Suppressor macrophage treated with lipopolysaccharide for 4 hours (primary cell): ENCODE measurements at places on chromosomes 11 and 22.

DNA sequence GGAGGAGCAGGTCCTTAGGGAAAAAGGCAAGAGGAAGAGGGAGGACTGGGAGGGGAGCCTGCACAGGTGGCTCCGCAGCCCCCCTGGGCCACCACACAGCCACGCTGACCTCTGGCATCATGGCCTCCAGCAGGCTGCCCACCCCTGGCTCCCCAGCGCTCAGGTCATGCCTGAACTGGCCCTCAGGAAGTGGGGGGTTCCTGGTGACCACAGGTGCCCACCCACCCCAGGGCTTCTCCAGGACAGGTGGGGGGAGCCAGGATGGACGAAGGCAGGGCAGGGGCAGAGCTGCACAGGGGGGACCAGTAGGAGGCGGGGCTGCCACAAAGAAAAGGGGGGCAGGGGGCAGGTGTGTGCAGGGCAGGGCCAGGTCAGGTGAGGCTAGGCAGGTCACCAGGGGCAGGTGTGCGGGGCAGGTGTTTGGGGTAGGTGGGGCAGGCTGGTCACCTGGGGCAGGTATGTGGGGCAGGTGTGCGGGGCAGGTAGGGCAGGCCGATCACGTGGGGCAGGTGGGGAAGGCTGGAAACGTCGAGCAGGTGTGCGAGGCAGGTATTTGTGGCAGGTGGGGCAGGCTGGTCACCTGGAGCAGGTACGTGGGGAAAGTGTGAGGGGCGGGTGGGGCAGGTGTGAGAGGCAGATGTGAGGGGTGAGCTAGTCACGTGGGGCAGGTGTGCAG is 997 bp downstream of the DEAF1 start:
- no peak for DNase-seq

GRCh38 chr22:36673821-36674220 is 29.7 kb downstream of the CACNG2 start:
- DNase-seq = no peak

GRCh38 chr11:66386171-66387069 is 14.9 kb upstream of the SLC29A2 start:
- DNase-seq = peak; percentile 90

DNA sequence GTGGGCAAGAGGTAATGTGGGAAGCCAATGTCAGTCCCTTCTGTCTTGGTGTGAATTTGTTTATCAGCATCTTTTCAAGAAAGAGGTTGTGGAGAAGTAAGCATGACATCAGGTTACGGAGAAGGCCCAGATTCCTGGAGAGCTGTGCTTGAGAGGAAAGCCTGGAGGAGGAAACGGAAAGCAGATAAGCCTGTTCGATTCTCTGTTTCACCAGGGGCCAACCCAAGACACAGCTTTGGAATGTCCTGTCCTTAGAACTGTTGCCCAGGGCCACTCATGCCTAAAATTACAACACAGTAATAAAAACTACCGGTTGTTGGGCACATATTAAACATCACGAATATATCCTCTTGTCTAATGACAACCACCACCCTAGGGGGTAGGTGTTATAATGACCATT is 148.5 kb downstream of the NAV2 start:
- DNase-seq = no peak

DNA sequence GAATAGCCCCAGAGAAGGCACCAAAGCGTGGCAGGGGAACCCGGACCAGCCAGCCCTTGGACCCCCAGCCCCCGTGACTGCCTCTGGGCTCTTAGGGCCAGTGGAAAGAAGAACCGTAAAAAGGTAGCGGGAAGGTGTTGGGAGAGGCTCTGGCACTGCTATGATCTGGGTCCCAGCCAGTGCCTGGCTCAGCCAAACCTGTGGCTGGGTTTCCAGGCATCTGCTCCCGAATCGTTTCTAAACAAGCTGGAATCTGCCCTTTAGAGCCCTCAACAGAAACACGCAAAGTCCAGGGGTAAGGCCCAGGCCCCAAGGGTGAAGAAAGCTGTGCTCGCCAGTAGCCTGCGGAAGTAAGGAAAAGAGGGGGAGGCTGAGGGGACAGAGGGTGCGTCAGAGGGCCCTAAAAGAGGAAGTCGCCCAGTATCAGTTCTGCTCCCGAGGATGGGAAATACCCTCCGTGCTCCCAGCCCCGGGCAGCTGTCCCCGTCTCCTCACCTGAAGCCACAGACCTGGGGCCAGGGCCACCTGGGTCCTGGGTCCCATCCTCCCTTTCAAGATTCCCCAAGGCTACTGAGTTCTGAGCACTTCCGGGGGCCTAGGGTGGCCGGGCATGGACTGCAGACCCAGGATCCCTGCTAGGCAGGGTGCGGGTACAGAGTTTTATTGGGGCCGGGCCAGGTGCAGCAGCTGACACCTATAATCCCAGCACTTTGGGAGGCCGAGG is 24.7 kb downstream of the IL10RA start:
- peak; percentile 97 for DNase-seq

- DNase-seq = no peak
These were observed 123.5 kb downstream of the MPPED1 start for GRCh38 chr22:43535336-43535735.

DNA sequence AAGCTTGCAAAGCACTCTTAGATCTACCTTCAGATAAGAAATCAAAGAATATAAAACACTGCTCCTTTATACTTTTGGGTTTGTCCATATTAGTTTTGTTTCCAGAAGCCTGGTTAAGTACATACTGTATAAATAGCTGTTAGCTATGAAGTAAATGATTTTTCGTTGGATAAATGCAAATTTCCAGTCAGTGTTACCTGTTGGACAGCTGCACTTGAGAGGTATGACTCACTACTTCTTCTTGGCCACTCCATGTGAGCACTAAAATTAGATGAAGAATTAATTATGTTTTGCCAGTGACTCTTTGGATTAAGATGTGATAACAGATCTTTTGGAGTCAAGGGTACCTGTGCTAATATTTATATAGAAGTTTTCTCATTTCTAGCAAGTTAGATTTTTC is 9.5 kb upstream of the TSG101 start:
- DNase-seq = no peak

GRCh38 chr22:31610611-31611010 is 51.4 kb downstream of the PISD start:
- no peak for DNase-seq

DNA sequence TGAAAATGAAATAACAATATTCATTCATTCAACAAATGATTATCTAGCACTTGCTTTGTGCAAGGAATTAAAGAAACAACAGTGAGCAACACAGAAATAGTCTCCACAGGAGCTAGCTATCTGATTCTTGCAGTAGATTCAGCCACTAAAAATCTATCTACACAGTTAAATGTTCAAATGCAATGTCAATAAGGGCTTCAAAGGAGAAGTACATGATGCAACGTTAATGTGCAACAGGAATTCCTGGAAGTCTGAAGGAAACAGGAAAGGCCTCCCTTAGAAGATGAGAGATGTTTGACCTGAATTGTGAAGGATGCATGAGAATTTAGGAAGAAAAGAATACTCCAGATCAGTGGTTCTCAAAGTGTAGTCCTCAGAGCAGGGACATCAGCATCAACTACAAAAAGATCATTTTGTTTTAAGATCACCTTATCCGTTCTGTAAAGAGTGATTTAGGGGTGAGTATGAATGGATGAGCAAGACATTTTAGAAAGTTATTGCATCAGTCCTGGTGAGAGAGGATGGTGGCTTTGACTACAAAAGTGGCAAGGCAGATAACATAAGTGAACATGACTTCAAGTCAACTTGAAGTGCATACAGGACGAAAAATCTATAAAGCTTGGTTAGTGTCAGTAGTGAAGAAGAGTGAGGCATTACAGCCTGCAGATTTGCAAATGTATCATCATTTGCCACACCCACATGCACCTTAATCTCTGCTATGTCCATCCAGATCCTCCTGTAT is 96.0 kb downstream of the ETS1 start:
- DNase-seq = no peak

- no peak for DNase-seq
These were observed 539.1 kb downstream of the FAM181B start for GRCh38 chr11:82194521-82194920.

DNA sequence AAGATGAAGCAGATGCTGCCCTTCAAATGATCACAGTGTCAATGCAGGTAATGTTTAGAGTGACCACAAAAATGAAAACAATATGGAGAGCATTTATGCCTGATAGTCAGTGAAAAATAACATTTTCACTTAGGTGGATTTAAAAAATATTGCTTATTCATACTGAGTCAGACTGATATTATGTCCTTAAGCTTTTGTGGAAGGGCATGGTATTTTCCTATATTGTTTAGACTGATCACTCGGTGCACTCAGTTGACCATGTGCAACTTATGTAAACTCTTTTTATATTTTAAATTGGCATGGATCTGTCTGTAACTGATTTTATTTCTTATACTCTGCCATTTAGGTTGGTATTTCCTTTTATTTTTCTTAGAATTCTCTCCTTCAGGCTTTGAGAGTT is 106.6 kb downstream of the DYNC2H1 start:
- DNase-seq = no peak

DNA sequence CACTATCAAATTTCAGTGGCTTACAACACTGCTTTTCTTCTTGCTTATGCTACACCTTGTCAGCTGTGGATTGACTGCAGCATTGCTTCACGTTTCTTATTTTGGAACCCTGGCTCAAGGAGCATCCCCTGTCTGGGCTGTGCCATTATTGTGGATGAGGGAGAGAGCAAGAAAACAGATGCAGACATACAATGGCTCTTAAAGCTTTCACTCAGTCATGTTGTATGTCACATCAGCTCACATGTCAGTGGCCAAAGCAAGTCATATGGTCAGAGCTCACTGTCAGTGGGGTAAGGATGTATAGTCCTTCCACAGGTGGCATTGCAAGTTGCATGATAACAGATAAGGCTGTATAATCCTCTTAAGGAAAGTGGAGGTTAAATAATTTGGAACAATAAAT is 10.0 kb downstream of the ARHGEF12 start:
- no peak for DNase-seq

DNA sequence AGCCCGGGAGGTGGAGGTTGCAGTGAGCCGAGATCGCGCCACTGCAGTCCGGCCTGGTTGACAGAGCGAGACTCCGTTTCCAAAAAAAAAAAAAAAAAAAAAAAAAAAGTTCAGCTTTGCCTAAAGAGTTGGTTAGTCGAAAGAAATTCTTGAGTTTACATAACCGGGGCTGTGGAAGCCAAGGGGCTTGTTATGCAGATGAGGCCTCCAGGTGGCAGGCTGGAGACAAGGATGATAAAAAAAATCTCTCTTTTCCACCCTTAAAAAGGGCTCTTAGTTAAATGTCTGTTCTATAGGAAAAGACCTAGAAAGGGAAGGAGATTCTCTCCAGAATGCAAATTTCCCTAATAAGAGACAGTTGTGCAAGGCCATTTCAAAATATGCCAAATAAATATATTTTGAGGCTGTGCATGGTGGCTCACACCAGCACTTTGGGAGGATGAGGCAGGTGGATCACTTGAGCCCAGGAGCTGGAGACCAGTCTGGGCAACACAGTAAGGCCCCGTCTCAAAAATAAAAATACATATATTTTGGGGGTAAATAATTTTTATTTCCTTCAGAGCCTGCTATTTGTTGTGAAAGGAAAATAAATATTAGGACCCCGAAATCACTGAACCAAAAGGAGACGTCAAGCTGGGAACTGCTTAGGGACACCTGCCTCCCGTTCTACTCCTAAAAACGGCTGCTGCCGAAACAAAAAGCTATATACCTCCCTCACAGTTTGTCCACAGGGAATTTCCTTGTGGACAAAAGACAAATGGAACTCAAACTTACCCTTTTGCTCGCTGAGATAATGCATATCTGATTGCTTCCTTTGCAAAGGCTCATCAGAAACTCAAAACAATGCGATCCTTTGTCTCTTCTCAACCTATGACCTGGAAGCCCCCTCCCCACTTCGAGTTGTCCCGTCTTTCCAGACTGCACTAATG is 2.4 kb upstream of the IFITM2 start:
- peak; percentile 59 for DNase-seq

DNA sequence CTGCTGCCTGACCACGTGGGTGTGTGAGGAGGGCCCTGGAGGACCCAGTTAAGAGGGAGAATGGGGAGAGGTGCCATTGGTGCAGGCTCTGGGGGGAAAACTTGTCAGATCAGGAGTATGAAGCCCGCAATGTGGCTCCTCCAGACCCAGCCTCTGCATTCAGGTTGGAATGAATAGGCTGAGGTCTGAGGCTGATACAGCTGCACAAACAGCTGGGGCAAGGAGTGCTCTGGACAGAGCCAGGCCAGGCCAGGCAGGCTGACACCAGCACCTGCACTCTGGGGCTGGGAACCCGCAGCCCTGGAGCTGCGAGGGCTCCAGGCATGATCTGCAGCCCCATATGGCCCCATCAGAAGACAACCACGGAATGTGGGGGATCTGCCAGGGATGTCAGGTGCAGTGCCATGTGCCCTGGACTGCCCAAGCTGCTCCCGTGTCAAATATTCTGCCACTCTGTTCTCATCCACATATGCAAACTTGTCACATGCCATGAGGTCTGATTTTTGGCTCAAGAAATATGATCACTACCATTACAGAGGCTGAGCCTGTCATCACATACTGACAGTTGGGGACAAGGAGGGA is 27.2 kb upstream of the KCNJ11 start:
- DNase-seq = no peak

DNA sequence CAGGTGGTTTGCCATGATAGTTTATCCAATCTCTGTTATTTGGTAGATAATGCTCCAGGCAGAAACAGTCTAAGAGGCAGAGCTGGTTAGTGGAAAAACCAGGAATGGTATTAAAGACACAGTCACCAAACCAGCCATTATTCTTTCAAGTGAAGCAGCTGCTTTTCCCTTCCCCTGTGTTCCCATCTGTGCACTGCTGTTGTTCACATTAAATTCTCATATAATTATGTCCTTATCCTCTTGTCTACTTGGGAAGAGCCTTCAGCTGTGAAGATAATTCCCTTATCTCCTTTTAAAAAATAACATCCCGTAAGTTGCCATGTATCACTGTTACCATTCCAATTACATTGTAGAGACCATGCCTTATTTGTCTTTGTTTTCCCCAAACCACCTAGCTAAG is 5.2 kb upstream of the TBCEL start:
- DNase-seq = no peak

DNA sequence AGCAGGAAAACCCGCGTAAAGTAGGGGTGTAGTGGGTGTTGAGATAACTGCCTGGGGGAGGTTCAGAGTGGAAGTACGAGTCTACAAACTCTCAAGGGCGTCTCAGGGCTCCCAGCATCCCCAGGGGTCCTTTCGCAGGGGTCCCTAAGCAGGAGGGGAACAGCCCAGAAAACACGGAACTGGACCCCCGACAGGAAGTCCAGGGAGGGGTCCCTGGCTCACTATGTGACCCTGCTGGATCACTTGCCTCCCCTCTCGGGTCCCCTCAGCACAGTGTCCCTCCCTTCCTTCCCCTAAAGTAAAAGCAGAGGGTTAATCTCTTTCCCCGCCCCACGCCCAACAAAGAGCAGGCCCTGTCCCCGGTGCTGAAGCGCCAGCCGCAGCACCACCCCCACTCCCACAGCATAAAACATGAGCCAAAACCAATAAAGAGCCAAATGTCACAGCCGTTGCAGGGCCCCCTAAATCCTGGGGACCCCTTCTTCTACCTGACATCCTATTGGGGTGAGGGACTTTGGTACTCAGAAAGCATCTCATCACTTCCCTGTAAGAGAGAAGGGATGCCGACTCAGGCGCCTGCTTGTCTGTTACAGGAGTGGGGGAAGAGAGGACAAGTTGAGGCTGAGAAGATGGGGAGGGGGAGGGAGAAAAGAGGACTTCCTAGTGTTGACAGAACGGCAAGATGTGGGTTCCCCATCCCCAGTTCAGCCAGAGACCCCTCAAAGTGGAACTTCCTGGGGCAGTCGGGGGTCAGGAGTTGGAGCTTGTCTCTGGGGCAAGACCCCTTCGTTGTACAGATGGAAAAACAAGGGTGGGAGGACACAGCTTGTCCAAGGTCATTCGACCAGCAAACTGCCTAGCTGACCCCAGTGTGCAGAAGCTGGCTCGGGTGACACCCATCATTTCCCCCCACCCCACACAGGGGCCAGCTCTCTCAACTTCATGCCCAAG is 1.4 kb upstream of the NEFH start:
- peak; percentile 29 for DNase-seq

- peak; percentile 36 for DNase-seq
These were observed 62.4 kb upstream of the BMAL1 start for GRCh38 chr11:13215149-13215548.
